GM06990 (cell line): ENCODE measurements at places on chromosomes 5 and 9.

- DNase-seq = peak; percentile 20
These were observed 6.2 kb upstream of the CKS2 start for GRCh38 chr9:89304834-89305188.

GRCh38 chr5:112186401-112186990, 232.6 kb downstream of the EPB41L4A start:
- no peak for DNase-seq

GRCh38 chr5:133273661-133274596, 222.1 kb downstream of the HSPA4 start:
- no peak for DNase-seq

DNA sequence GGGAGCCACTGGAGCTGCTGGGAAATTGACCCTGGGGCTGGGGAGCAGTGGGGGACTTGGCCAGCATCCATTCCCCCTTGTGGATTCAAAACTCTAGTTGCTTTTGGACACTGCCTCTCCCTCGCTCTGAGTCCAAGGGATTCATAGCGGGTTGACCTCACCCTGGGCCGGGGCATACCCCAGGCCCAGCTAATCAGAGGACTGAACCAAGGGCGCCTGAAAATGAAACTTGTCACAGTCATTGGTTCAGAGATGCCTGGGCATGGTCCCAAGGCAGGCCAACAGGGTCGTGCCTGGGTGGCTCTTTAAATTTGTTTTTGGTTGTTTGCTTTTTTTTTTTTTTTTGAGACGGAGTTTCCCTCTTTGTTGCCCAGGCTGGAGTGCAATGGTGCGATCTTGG, 22.6 kb downstream of the STK10 start:
- DNase-seq = no peak

GRCh38 chr9:130215341-130216119, 43.3 kb downstream of the NCS1 start:
- DNase-seq = no peak

GRCh38 chr5:35304291-35304690, 74.0 kb upstream of the PRLR start:
- no peak for DNase-seq

GRCh38 chr5:67195406-67196275, 958 bp downstream of the CD180 start:
- DNase-seq = no peak

DNA sequence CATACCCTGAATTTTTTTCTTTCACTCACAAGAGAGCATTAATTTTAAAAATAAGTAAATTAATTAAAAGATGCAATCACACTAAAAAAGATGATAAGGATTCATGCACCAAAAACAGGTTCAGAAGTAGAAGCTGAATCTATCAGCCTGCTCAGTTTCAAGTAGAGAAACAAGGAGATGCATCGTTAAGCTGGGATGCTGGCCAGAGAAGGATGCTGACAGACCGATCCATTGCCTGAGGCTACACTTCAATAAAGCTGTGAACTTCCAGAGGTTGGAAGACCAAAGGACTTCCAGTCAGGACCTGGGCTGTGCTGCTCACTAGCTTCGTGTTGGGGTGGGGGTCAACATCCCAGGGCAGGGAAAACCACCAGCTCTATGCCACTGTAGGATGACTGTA, 457.7 kb downstream of the EFNA5 start:
- DNase-seq = no peak

DNA sequence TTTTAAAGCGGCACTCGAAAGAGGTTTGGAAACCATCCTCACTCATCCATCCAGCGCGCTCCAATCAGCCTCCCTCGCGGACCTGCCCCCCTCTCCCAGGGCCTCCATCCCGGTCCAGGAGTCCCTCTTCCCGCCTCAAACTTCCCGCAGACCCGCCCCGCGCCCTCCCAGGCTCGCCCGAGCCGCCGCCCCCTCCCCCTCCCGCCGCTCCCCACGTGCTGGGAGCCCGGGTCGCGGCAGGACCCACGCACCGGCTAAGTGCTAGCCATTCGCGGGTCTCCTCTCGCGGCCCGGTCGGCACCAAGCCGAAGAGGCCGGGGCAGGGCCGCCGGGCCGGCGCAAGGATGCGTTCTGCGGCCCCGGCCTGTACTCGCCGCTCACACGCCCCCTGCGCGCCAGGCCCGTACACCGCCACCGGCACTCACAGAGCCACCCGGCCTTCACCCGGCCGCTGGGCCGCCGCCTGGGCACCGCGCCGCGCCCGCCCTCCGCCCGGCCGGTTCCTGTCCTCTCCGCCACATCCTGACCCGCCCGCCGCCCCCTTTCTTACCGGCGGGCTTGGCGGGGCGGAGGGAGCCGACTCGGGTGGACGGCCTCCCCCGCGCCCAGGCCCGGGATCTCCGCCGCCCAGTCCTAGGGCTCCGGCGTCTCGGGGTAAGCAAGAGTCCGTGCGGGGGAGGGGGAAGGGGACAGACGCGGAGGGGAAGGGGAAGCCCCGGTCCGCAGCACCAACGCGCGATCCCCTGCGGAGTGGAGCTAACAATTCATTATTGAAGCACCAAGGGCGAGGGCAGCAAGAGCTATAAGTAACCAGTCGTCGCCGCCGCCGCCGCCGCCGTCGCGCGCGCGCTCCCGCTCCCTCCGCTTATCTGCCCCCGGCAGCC, 576 bp downstream of the CHD1 start:
- peak; percentile 73 for DNase-seq

DNA sequence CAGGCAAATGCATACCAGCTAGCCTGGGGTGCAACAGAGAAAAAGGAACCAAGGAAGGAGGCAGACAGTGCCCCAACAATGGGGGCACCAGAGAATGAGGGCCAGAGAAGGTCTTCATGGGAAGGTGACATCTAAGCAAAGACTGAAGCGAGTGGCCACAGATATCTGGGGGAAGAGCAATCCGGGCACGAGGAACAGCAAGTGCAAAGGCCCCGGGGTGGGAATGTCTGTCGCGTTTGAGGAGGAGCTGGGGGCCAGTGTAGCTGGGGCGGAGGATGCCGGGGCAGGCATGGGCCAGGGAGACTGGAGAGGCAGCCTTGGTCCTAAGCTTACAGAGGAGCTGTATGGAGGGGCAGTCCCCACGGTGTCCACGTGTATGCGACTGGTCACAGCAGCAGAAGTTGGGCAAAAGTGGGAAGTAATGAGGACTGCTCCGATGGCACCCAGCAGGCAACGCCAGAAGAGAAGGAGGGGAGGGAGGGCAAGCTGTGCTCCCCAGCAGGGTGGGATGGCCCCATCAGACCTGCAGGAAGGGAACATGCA, 19.1 kb downstream of the EEIG1 start:
- no peak for DNase-seq

- DNase-seq = no peak
These were observed 51.2 kb downstream of the SCAMP1 start for GRCh38 chr5:78411586-78411985.

- no peak for DNase-seq
These were observed 356.4 kb upstream of the ACTBL2 start for GRCh38 chr5:57839025-57839424.
